ENCODE measurements at places on chromosomes 12 and 14.

- no peak for DNase-seq
Measured at GRCh38 chr12:76049575-76050251, 18.1 kb upstream of the PHLDA1 start.

DNA sequence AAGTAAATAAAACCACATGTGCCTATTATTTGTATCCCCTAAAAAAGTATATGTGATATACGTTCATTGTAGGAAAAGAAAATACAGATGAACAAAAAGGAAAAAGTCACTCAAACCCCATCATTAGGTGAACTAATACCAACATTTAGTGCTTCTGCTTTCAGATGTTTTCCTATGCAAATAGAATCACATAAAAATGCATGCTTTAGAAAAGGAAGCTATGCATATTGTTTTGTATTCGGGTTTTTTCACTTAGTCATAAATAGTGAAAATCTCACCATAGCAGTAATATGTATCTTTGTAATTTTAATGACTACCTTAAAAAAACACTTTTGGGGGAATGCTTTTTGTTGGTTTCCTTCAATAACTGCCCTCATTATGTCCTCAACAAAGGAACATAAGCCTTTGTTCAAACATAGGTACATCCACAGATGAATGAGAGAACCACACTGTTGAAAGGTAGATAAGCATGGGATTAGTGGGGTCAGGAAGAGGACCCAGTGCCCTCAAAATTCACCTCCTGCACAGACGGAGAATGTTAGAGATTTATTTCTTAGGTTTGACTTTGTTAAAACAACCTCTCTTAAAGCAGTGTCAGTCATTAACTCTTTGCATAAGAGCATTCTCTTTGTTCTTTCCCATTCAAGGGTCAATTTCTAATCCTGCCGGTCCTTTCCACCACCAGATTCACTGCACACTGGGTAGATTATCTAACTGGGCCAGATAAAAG, 6.5 kb downstream of the AMDHD1 start:
- no peak for DNase-seq

DNA sequence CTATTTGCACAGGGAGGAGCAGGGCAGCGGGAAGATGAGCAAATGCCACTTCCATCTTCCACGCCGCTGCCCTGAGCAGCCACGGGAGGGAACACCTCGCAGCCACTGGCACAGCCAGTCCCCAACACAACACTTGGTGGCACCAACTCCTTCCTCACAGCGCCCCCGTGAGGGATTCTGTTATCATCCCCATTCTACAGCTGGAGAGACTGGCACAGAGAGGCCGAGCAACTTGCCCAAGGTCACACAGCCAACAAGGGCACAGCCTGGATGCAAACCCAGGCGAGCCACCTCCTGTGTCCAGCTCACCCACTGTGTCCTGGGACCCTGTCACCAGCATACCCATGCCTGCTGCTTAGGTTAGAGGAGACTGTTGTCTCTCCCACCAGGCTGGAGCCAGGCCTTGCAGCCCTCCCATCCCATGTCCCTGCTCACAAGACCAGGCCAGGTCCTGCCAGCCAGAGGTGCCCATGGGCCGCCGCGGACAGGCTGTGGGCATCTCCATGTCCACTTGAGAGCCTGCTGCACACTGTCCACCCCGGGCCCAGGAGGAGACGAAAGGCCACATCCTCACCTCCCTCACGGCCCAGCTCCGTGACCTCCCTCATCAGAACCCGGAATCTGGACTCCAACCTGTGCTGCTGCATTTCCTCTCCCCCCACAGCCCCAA, 57.0 kb downstream of the NCOR2 start:
- no peak for DNase-seq

GRCh38 chr14:96114002-96114401, 74.8 kb downstream of the C14orf132 start:
- no peak for DNase-seq

DNA sequence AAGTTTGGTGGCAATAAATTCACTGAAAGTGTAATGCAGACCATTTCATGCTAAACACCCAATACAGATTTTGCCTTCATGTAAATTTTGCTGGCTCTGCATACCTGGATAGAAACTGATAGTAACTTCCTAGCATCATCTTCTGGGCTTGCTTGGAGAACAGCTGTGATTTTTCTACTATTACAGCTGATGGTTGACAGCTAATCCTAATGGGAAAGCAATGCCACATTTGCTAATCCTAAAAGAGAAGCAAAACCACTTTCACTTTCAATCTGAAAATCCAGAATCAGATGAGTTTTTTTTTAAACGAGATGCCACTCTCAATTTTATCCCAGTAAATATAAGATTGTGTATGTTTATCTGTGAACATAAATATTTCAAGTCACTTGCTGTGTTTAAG, 1035.9 kb downstream of the TRHDE start:
- DNase-seq, result no peak

- DNase-seq, result no peak
Measured at GRCh38 chr14:76917158-76917596, 91.0 kb downstream of the LRRC74A start.

- no peak for DNase-seq
Measured at GRCh38 chr14:77616133-77616453, 344 bp downstream of the SPTLC2 start.

GRCh38 chr14:96413526-96413925, 21.6 kb downstream of the AK7 start:
- DNase-seq, result no peak

DNA sequence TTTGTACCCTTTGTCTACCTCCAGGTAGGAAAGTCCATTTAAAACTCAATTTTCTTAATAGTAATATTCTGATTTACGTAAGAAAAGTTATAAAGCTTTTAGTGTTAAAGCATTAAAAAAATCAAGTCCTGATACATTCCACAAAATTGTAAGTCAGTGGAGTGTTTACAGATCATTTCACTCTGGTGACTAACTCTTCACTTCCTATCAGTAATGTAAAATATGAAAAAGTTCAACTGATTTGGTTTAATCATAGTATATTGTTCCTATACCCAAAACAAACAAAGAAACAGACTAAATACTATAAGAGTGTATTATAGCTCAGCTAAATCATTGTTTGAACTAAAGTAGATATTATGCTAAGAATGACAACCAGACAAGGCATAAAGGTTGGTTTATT, 85.9 kb downstream of the VEZT start:
- DNase-seq, result no peak

- no peak for DNase-seq
Measured at GRCh38 chr12:115023279-115024265, 339.6 kb upstream of the TBX3 start.

DNA sequence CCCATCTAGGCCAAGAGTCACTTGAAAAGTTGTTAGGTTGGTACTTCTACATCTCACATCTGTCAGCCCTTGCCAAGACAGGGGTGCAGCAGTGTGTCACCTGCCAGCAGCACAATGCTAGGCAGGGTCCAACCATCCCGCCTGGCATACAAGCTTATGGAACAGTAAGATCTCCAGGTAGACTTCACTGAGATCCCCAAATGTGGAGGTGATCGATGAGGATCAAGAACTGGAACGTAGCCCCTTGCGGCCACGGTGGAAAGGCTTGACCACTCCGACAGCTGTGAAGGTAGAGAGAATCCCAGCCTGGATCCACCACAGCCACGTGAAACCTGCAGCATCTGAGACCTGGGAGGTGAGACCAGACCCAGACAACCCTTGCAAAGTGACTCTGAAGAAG, 696.0 kb upstream of the LMO3 start:
- DNase-seq, result no peak

GRCh38 chr14:55846826-55847446, 266.9 kb downstream of the KTN1 start:
- no peak for DNase-seq

- no peak for DNase-seq
Measured at GRCh38 chr12:119157528-119157927, 21.2 kb upstream of the HSPB8 start.
